ENCODE measurements at places on chromosomes 6 and 20.

DNA sequence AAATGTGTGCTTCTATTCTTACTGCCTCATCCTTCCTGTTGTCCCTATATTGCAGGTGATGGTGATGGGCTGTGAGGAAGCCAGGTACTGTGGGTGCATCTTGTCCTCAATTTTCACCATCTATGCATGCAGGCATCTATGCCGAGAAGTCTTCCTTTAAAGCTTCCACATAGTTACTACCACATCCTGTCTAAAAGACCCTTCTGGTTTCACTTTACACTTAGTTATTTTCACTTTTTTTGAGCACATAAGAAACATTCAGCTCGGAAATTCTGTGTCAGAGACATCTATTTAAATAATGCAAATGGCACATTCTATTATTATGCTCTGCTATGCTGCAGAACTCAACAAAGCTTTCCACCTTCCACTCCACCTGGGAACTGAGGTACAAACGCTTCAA, 28.2 kb upstream of the FABP7 start:
- no peak for DNase-seq

DNA sequence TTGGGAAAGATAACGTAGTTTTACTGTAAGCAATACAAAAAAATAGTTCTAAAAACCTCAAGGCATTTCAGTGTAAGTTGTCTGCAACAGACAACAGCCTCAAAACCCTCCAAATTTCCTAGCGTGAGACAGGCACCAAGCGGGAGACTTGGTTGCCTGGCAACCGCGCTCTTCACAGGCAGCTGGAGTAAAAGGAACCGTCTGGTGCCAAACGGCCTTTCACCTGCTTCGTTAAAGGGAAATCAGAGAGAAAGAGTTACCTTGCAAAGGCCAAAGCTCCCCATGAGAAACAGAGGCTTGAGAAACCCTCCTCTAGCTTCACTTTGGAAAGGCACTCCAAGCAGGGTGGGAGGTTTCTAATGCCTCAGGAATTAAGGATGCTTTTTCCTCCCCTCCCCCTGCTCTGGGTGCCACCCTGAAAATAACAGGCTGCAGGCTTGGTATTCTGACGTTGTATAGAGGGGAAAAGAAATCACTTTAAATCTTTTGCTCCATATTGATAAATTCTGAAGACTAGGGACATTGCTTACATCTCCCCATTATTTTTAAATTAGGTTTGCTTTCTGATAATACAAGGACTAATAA, 129.7 kb upstream of the UFL1 start:
- no peak for DNase-seq

DNA sequence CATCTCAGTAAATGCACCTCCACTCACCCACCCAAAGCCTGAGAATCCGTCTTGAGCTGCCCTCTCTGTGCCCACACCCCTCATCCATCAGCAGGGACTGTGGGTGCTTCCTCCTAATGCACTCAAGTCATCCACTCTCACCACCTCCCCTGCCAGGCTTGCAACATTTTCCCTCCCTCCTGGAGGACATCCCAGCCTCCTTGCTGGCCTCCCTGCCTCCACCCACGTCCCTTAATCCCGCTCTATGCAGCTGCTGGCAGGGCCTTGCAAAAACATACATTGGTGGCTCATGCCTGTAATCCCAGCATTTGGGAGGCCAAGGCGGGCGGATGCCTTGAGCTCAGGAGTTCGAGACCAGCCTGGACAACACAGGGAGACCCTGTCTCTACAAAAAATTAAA, 15.6 kb upstream of the SRC start:
- no peak for DNase-seq

GRCh38 chr6:32216285-32216684, 7.6 kb downstream of the NOTCH4 start:
- DNase-seq = no peak

GRCh38 chr20:54203281-54203680, 4.6 kb upstream of the PFDN4 start:
- no peak for DNase-seq

GRCh38 chr20:56443654-56444540, 24.5 kb upstream of the RTF2 start:
- DNase-seq = no peak

GRCh38 chr20:34365765-34366213, 2.7 kb downstream of the ITCH start:
- no peak for DNase-seq

DNA sequence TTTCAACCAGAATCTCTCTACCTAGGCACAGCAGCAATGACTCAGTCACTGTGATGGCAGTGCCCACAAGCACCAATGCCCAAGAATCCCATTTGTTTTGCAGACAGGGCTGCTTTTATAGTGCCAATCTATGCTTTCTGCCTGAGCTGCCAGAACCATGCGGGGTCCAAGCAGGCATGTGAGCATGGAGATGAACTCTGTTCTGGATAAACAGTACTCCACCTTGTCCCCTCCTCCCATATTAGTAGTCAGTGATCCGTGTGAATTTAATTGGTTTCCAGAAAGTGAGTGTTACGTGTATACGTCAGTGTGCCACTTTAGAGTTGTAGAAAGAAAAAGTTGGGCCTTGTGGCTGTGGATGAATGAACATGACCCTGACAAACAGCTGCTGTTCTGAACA, 79.4 kb downstream of the SASH1 start:
- no peak for DNase-seq

DNA sequence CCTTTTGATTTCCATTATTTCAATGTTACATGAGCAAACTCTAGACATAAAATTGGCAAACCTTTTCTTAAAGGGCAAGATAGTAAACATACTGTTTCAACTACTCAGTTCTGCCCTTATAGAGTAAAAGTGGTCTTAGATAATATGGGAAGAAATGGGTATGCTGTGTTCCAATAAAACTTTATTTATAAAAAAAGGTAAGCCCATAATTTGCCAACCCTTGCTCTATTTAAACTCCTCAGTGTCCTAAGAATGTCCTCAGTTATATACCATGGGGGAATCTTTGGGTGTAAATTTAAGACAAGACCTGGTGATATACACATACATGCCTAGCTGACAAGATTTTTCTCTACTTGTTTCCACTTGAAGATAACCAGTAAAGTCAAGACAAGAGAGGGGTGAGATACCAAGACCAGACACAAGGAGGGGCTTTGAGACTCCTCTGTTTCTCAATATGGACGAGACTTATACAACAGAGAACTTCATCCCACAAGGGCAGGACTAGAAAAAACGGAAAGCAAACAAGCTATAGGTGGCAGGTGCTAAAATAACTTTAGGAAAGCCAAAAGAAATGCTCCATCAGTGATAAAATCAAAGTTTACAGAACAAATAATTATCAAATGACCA, 10.5 kb downstream of the SNX3 start:
- DNase-seq = no peak

DNA sequence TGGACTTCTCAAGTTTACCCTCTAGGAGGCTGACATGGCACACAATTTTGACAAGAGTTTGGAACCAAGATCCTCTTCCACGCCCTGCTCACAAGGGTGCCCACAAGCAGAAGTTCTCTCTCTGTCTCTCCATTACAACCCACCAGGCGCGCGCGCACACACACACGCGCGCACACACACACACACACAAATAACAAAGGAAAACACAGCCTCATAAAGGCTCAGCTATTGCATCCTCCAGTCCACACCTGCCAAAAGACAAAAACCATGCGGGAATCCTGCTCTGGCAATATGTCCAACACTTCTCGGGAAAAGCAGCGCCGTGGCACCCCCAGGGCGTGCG, 870 bp downstream of the PAK5 start:
- no peak for DNase-seq

DNA sequence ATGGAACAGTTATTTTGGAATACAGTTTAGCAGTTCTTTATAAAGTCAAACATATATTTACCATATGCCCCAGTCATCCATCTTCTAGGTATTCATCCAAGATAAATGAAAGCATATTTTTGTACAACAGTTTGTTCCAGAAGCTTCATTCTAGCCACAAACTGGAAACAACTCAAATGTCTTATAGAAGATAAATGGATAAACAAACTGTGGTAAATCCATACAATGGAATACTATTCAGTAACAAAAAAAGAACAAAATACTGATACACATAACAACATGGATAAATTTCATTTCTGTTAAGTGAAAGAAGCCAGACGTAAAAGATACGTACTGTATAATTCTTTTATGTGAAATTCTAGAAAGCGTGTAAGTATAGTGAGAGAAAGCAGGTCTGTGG, 167.0 kb upstream of the AHI1 start:
- no peak for DNase-seq

- DNase-seq = no peak
These were observed 586.3 kb downstream of the HTR1B start for GRCh38 chr6:76876922-76877553.

GRCh38 chr20:24672181-24672880, 202.9 kb downstream of the SYNDIG1 start:
- DNase-seq = no peak

- no peak for DNase-seq
These were observed 10.6 kb upstream of the ELOVL2 start for GRCh38 chr6:11054722-11055121.

DNA sequence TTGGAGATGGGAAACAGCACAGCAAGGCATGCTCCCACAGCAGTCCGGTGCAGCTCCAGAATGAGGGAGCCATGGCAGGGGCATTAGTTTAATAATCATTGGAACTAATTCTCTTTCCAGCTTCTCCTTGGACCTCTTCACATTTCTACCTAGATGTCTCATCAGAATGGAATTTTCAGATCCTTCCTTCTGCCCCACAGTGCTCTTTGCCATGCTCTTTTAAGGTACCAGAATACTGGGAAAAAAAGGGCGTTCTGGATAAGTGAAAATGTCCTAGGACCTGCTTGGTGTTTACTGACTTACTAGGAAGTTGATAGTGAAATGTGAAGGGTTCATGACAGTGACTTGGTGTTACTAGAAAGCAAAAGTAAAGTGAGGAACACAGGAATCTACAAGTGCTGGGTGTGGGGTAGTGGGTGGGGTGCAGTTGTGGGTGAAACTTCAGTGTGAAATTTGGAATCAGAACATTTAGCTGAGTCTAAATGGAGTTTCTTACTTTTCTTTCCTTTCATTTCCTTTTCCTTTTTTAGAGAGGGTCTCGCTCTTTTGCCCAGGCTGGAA, 207.1 kb downstream of the ARID1B start:
- no peak for DNase-seq

GRCh38 chr20:41512624-41513023, 105.6 kb downstream of the CHD6 start:
- no peak for DNase-seq

- DNase-seq = no peak
These were observed 139.0 kb downstream of the MAP3K4 start for GRCh38 chr6:161130541-161130940.

- DNase-seq = no peak
These were observed 26.5 kb downstream of the CD109 start for GRCh38 chr6:73722318-73723060.

DNA sequence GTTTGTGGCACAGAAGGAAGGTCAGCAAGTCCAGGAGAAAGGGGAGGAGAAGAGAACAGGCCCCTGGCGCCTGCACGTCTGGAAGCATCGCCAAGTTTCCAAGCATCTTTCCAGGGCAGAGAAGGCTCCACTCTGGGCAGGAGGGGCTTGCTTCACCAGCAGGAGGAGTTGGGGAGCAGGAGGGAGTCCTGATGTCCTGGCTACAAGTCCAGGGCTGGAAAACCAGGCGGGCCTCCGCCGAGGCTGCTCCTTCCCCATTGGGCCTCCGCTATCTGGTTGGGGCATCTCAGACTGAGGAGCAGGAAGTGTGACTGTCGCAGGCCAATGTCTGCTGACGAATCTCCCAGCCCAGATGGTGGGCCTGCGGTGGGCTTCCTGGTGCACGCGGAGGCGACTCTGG, 421.9 kb downstream of the PREX1 start:
- no peak for DNase-seq

GRCh38 chr6:11092668-11093375, 812 bp upstream of the SMIM13 start:
- DNase-seq = no peak

DNA sequence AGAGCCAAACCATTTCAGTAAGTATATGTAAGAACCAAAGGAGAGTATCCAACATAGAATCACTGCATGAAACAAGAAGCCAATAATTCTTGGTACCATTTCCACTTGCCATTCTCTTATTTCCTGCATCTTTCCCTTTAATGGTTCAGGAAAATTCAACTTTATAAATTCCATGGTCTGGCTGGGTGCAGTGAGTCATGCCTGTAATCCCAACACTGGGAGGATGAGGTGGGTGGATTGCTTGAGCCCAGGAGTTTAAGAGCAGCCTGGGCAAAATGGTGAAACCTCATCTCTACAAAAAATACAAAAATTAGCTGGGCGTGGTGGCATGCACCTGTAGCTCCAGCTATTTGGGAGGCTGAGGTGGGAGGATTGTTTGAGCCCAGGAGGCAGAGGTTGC, 21.2 kb downstream of the NHLRC1 start:
- no peak for DNase-seq

DNA sequence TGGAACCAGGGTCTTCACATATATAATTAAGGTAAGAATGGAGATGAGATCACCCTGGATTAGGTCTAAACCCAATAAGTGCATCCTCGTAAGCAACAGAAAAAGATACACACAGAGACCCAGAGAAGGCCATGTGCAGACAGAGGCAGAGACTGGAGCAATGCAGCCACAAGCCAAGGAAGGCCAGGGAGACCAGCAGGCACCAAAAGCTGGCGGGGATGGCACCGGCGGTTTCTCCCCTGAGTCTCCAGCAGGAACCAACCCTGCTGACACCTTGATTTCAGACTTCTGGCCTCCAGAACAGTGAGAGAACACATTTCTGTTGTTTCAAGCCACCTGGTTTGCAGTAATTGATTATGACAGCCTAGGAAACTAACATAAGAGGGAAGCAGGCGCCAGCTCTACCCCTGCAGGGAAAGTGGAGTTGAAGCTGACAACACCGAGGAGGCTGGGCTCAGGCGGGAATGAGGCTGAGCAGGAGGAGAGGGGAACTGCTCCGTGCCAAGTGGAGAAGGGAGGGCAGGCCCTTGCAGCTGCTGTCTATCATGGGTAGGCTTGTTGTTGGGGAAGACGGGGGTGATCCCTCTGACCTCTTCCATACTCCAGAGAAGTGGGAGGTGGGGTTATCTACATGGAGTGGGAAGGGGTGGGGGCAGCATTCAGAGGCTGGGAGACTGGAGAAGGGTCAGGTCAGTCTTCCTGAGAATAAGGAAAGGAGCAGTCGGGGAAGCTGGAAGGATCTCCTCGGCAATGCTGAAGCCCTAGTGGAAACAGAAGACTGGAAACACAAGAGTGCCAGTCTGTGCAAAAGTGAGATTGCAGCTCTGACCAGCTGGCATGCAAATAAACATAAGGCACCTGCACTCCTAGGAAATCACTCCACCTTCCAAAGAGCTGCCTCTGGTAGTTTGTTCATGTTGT, 72.7 kb downstream of the NFATC2 start:
- no peak for DNase-seq

DNA sequence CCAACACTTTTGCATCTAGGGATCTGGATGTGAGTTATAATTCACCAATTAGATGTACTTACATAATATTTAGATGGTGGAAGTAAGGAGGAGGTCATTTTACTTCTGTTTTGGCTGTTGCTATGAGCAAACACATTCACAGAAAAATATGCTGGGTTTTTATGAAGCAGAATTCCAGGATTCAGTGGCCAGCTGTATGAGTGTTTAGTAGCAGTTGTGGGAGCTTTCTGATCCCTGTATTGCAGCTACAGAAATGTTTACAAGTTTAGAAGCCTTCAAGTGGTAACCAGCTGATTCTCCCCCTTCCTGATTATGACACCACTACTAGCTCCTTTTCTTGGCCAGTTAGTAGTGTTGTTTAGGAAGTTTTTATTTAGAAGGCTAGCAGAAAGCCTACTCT, 177.0 kb downstream of the TENT5A start:
- no peak for DNase-seq
